GM12878 (cell line): ENCODE measurements at places on chromosomes 1 and 21. TPM values are rescaled to one million over a fixed set of nuclear protein-coding genes. Genes with fewer than 3 reads are reported as not detected.
A peak's percentile ranks its signal among the peaks of the same experiment; 100 is the strongest.

GRCh38 chr1:95203908-95204437 lies 30.0 kb upstream of the RWDD3 start:
- H3K4me3 ChIP-seq: no peak overlapping the region
- DNase-seq: no peak
- H3K36me3 ChIP-seq: no peaks in the 10 kb centered on the region
- H3K27ac ChIP-seq: no peak overlapping the region
- no peaks in the 10 kb centered on the region for H3K4me1 ChIP-seq
- no peaks in the 10 kb centered on the region for H3K27me3 ChIP-seq

The SESN2 gene
- total RNA-seq: 21.7 and 23.9 TPM in 2 replicates

DNA sequence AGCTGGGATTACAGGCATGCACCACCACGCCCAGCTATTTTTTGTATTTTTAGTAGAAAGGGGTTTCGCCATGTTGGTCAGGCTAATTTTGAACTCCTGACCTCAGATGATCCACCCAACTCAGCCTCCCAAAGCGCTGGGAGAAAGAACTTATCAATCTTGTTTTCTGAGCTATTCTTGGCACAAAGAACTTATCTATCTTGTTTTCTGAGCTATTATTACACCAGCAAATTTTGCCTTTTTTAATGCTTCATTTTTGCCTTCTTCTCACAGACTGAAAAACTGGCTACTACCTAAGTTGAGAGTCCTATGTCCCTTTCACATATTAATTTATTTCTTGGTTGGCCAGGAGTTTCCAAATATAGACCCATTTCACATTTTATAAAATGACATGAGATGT lies 9.3 kb downstream of the SLC16A1 start:
- no peaks in the 10 kb centered on the region for H3K27me3 ChIP-seq
- H3K4me1 ChIP-seq: peaks cover 4% of the 10 kb centered on the region; the same call in 1 of the 2 replicates
- H3K27ac ChIP-seq: no peak overlapping the region
- H3K4me3 ChIP-seq: no peak overlapping the region

DNA sequence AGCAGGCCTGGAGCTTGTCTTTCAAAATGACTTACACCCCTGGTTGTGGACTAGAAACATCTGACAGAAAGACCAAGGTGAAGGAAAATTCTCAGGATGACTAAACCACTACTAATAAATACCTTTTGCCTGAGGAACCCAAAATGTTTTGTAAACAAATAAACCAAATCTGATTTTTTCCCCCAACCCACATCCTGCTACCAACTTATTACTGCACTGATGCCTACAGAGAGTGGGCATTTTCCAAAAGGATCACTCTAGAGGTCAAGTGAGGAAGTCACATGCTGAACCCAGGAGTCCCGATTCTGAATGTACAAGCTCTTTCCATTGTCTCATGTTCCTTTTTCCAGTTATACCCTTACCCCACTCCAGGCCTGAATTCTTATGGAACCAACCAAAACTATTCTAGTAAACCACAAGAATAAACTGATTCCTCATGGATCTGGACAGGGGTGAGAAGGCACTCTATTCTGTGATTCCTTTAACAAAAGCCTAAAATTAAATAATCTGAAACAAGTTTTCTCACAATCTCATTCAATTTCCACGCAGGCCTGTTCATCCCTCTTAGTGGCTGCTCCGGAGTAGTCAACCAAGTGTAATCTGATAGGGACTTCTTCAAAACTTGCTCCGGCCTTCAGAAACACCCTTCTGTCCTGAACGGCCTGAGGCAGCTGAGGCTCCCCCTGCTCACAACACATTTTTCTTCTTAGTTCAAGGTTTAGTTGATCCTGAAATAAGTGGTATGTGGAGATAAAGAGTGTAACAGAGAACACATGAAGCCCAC lies 1.4 kb downstream of the PI4KB start:
- no peak for DNase-seq
- H3K27me3 ChIP-seq: no peaks in the 10 kb centered on the region
- H3K36me3 ChIP-seq: peaks cover 6% of the 10 kb centered on the region; the same call in 1 of the 2 replicates
- peaks cover 9% of the 10 kb centered on the region; the same call in 1 of the 2 replicates for H3K4me1 ChIP-seq
- peak overlapping the region; percentile 74 for H3K4me3 ChIP-seq
- peak overlapping the region; percentile 95 for H3K27ac ChIP-seq

GRCh38 chr1:219099307-219099706 lies 74.4 kb upstream of the LYPLAL1 start:
- no peaks in the 10 kb centered on the region for H3K27me3 ChIP-seq
- no peak overlapping the region for H3K4me3 ChIP-seq
- H3K4me1 ChIP-seq: no peaks in the 10 kb centered on the region; the same call in 1 of the 2 replicates
- H3K27ac ChIP-seq: no peak overlapping the region
- DNase-seq: no peak

The HCN3 gene
- 2.5 and 2.8 TPM in 2 replicates for total RNA-seq

DNA sequence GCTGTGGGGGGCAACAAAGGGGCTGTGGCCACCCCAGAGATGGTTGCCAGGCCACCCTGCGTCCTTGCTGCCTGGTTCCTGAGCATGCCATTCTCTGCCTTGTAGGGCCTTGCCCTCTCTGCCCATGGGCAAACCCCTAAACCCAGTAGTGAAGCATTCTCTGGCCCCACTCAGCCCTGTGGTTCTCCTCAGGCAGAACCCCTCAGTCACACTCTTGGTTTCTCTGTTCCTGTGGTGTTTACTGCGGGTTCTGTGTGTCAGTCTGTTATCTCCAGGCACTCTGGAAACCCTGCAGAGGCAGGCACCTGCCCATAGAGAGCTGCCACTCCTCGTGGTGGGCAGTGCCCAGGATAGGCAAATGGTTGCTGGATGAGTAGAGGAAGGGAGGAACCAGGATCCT lies 41.1 kb upstream of the IL19 start:
- no peak for DNase-seq
- peaks cover 20% of the 10 kb centered on the region for H3K36me3 ChIP-seq
- no peak overlapping the region for H3K4me3 ChIP-seq
- peaks cover 17% of the 10 kb centered on the region for H3K4me1 ChIP-seq

GRCh38 chr21:46119637-46120271 lies 21.8 kb downstream of the COL6A2 start:
- no peaks in the 10 kb centered on the region for H3K27me3 ChIP-seq
- H3K4me1 ChIP-seq: no peaks in the 10 kb centered on the region
- no peaks in the 10 kb centered on the region for H3K36me3 ChIP-seq
- no peak overlapping the region for H3K27ac ChIP-seq
- DNase-seq: no peak
- no peak overlapping the region for H3K4me3 ChIP-seq

DNA sequence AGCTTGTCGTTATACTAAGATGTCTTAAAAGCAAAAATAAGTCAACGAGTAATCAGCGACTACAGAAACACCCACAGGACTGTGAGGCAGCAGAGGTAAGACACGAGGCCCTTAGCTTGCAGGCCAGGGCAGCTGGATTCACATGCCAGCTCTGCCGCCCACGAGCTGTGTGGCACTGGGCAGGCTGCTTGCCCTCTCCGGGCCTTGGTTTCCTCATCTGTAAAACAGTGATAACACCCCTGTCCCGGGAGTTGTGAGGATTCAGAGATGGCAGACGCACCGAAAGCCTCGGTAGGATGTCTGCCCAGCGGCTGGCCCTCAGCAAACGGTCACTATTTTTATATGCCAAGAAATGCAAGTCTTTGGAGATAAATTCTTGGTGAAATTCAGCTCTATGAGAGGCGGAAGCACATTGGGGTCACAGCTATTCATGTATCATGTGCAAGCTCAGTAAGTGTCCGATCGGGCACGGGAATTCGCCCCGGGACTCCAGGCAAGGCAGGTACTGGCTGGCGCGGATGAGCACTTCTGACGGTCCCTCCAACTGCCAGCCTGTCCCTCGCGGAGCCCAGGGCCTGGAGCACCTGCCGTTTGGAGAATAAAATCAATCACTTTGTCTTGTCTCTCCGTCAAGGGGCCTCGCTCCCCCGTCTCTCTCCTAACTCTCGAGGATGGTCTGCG lies 1.1 kb downstream of the C2CD2 start:
- H3K27ac ChIP-seq: peak overlapping the region; percentile 48
- no peaks in the 10 kb centered on the region for H3K36me3 ChIP-seq
- H3K4me3 ChIP-seq: peak overlapping the region; percentile 78
- H3K27me3 ChIP-seq: no peaks in the 10 kb centered on the region
- peaks cover 37% of the 10 kb centered on the region for H3K4me1 ChIP-seq

The PM20D1 gene
- not detected in 2 replicates for total RNA-seq

DNA sequence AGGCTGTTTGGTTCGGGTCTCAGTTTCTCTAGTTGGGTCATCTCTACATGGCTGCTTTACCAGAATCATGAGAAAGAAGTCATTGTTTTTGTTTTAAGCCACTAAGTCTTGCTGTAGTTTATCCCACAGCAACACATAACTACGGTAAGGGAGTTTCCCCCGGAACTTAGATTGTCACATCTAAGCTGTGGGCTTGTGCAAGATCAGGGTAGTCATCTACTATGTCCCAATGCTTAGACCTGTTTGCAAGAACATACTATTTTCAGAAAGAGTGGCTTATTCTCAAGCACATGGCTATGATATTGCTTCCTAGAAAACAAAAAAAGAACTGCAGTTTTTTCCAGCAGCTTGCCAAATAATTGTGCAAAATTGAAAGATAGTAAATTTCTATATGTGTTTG lies 18.0 kb upstream of the OLIG2 start:
- no peaks in the 10 kb centered on the region for H3K27me3 ChIP-seq
- H3K27ac ChIP-seq: no peak overlapping the region
- H3K4me1 ChIP-seq: no peaks in the 10 kb centered on the region
- no peak overlapping the region for H3K4me3 ChIP-seq
- DNase-seq: no peak

The EFNA1 gene
- 0.28 TPM in 1 of 2 replicates, not detected in the other for total RNA-seq

GRCh38 chr1:91054780-91055481 lies 33.1 kb upstream of the ZNF644 start:
- no peak overlapping the region for H3K4me3 ChIP-seq
- H3K4me1 ChIP-seq: peaks cover 10% of the 10 kb centered on the region
- H3K27me3 ChIP-seq: no peaks in the 10 kb centered on the region
- H3K27ac ChIP-seq: no peak overlapping the region; the same call in 1 of the 2 replicates

GRCh38 chr1:207493212-207493611 lies 2.7 kb upstream of the CR1 start:
- H3K4me1 ChIP-seq: peaks cover 6% of the 10 kb centered on the region
- no peaks in the 10 kb centered on the region for H3K27me3 ChIP-seq
- no peak overlapping the region for H3K27ac ChIP-seq
- no peak for DNase-seq
- no peaks in the 10 kb centered on the region for H3K36me3 ChIP-seq

The NBPF10 gene
- 0.13 and 0.21 TPM in 2 replicates for total RNA-seq

The ARMH1 gene
- 15.9 and 18.1 TPM in 2 replicates for total RNA-seq

The OR2T11 gene
- not detected in 2 replicates for total RNA-seq

DNA sequence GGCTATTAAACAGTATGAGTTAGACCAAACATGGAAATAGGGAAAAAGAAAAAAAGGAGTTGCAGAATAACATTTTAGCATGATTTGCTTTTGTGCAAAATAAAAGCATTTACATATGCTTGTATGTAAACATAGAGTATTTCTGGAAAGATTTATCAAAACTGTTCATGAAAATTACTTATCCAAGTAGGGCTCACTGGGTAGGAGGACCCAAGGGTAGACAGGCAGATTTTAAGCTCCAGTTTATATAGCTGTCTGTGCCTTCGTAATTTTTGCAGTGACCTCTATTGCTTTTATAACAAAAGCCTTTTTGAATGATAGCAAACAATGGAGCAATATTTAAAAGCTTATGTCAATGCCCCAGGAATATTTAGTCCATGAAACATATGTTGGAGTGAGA lies 228.8 kb upstream of the IRF2BP2 start:
- H3K36me3 ChIP-seq: no peaks in the 10 kb centered on the region
- H3K27ac ChIP-seq: no peak overlapping the region
- H3K4me3 ChIP-seq: no peak overlapping the region

The SERINC2 gene
- total RNA-seq: 0.54 and 0.82 TPM in 2 replicates

DNA sequence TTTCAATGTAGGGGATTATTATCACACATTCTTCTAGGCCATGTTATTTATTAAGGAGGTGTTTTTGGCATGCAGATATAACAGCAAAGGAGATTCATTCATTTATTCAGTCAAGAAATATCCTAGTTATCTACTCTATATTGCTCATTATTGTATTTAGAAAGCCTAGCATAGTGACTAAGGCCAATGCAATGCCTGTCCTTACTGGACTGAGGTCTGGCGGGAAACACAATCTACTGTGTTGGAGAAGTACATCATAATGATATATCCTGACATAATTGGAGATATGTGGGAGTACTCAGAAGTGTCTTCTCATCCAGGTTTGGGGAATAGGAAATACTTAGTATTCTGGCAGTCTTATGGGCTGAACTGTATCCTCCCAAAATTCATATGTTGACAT lies 421.5 kb upstream of the USP24 start:
- no peak overlapping the region for H3K4me3 ChIP-seq
- DNase-seq: no peak
- H3K27me3 ChIP-seq: no peaks in the 10 kb centered on the region
- H3K36me3 ChIP-seq: no peaks in the 10 kb centered on the region
